T-helper 9 cell (primary cell): ENCODE measurements at places on chromosomes 7 and 10.

GRCh38 chr10:86103391-86104101 is 263.0 kb downstream of the GRID1 start:
- no peak for DNase-seq

- DNase-seq: no peak
These were observed 582.4 kb downstream of the SUGCT start for GRCh38 chr7:40717242-40717641.

- no peak for DNase-seq
These were observed 436.8 kb upstream of the GALNT17 start for GRCh38 chr7:70694971-70695794.

- no peak for DNase-seq
These were observed 82.2 kb upstream of the DDC start for GRCh38 chr7:50647286-50647980.

- DNase-seq: no peak
These were observed 4.0 kb downstream of the GATA3 start for GRCh38 chr10:8058274-8059111.
